Activated naive CD8-positive, alpha-beta T cell treated with anti-CD3 and anti-CD28 coated beads for 36 hours (primary cell): ENCODE measurements at places on chromosomes 3 and 15. TPM values are rescaled to one million over a fixed set of nuclear protein-coding genes. Genes with fewer than 3 reads are reported as not detected.

CDCP1 gene
- 1.1 TPM for total RNA-seq

INSYN1 gene
- not detected for total RNA-seq

DNA sequence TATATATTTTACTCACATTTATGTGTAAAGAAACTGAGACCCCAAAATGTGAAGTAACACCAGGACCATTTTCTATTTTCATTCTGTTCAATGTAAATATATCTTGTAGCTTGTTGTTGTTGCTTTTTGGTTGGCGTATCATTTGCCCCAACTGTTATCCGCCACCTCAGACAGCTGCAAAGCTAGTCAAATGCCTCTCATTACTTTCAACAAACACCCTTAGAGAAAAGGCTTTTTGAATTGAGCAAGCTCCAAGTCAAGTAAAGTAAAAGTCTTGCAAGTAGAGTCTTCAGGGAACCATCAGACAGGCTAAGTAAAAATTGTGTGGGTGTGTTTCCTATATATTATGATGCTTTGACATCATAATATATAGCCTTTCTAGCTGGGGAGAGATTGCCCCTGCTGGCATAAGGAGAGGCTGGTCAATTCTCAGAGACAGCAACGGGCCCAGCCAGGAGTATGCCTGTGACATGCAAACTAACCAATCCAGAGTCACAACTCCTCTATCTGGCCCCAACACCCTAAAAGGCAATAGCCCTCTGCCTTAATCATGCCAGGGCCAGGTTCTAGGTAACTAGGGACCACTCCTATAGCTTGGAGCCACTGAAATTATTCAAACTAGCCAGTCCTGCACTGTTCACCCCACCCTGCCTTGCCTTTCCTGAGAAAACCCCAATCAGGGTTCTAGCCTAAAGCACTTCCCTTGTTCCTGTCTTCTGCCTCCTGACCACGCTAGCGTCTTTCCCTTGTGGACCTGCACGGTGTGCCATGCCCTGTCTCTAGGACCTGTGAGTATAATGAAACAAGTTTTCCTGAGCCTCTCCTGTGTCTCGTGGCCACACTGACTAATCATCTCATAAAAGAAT lies 75.6 kb downstream of the RAD18 start:
- no peak for DNase-seq

DNA sequence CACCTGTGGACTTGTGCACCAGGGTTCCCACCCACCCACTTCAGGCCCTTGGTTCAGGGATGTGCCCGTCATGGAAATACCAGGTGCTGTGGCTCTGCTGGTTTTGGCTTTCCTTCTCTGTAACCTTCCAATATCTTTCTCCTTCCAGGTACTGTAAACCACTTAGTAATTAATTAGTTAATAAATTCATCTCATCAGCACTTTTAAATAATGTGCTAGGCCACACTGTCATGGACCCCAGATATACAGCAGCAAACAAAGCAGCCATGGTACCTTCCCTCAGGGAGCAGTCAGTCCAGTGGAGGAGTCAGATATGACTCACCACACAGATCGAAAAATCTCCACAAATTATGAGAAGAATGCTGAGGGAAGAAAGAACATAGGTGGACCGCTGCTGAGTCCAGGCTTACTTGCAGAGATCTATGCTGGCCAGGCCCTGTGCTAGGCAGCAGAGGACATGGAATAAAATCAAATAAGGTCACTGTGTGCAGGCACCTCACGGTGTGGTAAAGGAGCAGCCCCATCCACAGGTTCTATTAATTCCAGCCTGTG lies 6.8 kb upstream of the GATA2 start:
- no peak for DNase-seq

- DNase-seq: no peak
Measured at GRCh38 chr3:192303235-192303634, 424.1 kb downstream of the FGF12 start.

DNA sequence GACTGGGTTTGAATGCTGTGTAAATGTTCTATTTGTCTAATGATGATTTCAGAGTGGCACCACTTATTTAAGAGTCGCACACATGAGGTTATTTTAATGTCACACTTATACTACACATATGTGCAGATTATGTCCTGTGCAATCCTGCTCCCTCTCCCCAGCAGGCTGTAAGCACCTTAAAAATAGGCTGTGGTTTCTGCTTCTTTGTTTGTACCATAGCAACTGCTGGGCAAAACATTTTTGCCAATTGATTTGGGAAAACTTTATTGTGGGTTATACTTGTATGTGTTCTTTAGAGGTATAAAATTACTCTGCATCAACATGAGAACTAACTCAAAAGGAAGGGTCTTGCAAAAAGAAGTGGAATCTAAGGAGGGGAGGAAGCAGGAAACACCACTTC lies 318.5 kb downstream of the NTRK3 start:
- no peak for DNase-seq
